Fibroblast of villous mesenchyme (primary cell): ENCODE measurements at places on chromosomes 16 and 17.

GRCh38 chr17:44086364-44087311 lies 16.1 kb downstream of the G6PC3 start:
- DNase-seq, result peak; percentile 86

GRCh38 chr17:67606471-67606870 lies 111.3 kb upstream of the NOL11 start:
- DNase-seq, result no peak

- no peak for DNase-seq
Observed at GRCh38 chr16:14017886-14018285, 53.2 kb upstream of the MRTFB start.

- DNase-seq, result no peak
Observed at GRCh38 chr17:40069751-40070708, 7.3 kb downstream of the THRA start.

DNA sequence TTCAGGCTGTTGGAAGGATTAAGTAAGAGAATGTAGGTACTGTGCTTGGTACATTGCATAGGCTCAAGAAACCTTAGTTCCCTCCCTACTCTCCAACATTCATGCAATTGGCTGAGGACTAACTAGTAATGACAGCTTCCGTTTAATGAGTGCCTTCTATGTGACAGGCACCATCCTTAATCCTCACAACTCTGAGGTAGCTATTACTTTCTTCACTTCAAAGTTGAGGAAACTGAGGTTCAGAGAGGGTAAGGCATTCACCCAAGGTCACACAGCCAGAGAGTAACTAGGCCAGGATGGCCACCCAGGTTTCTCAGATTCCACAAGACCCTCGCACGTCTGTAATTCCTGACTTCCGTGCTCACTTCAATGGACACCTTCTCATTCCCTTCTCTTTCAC lies 22.2 kb downstream of the UNC119 start:
- DNase-seq, result no peak

DNA sequence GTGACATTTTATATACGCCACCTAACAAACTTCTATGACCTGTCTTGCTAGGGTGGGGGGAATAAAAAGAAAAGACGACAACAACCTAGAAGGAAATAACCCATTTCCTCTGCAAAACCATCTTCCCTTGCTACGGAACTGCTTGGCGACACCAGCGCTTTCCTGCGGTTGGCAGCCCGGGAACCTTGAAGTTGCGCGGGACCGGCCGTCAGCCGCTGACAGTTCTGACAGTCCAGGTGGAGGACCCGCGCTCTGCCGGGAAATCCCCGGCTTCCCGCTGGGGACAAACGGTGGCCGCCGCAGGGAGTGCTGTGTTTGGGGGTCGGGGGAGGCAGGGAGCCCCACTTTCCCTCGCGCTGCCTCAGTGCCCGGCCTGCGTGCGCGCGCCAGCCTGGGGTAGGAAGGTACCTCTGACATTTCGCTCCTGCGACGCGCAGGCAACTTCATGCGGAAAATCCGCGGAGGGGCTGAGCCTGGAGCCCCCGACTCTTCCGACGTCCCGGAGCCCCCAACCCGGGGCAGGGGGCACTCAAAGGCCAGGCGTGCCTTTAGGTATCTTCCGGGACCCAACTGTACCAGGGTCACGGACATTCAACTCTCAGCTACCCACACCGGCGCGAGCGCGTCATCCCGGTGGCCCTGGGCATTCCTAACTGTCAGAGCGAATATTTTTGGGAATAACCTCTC lies 516 bp downstream of the SLC16A6 start:
- no peak for DNase-seq

DNA sequence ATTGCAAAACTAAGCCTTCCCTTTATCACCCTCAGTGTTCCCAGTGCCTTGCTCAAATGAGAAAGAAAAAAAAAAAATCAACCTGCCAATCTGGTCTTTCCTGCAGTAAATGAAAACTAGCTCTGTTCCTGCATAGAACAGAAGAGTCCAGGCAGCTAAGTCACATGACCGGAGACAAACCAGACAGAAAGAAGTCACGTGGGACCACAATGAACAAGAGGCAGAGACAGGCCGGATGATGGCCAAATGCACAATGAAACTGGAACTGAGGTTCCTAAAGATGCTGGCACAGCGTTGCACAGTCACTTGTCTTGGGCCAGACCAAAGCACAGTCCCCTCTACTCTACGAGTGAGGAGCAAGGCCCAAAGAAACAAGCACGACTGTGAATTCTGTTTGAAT lies 172.5 kb downstream of the GRIN2A start:
- no peak for DNase-seq

GRCh38 chr17:59761385-59762048 lies 54.1 kb downstream of the VMP1 start:
- peak; percentile 83 for DNase-seq

DNA sequence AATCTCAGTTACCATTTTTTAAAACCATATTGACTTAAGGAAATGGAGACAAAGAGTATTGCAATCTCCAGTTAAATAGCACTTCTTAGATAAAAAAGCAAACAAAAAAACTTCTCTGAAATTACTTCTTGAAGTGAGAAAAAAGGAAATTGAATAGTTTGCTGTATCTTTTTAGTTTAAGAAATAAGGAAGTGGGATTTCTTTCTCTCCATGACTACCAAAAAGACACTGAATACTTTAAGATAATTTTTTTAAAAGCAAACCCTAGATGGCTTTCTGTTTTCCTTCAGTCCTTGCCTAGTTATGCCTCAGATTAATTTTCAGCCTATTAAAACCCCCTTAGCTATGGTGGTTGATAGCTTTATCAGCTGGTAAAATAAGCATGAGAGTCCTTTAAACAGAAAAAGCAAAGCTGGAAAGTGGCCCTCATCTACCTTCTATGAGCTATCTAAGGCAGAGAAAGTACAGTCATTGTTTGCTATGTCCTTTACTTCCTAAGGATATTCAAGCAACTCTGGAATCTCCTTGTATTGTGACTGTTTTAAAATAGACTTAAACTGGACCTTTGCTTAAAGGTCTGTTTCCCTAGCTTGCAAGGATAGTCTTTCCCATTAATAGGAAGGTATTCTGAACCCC lies 28.6 kb downstream of the TPPP3 start:
- no peak for DNase-seq

GRCh38 chr17:79298799-79299198 lies 224.2 kb downstream of the ENGASE start:
- DNase-seq, result no peak

DNA sequence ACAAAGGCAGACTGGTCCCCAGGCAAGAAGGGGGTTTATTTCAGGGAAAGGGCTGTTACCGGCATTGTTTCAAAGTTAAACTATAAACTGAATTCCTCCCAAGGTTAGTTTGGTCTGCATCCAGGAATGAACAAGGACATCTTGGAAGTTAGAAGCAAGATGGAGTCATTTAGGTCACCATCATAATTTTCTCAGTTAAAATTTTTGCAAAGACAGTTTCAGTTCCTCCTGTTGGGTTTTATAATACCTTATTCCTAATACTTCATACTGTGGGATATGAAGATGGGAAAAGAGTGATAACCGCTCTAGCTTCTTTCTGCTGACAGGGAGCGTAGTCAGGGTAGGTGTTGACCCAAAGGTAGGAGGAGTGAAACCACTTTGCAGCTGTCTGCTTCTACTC lies 24.8 kb downstream of the PMM2 start:
- DNase-seq, result no peak

DNA sequence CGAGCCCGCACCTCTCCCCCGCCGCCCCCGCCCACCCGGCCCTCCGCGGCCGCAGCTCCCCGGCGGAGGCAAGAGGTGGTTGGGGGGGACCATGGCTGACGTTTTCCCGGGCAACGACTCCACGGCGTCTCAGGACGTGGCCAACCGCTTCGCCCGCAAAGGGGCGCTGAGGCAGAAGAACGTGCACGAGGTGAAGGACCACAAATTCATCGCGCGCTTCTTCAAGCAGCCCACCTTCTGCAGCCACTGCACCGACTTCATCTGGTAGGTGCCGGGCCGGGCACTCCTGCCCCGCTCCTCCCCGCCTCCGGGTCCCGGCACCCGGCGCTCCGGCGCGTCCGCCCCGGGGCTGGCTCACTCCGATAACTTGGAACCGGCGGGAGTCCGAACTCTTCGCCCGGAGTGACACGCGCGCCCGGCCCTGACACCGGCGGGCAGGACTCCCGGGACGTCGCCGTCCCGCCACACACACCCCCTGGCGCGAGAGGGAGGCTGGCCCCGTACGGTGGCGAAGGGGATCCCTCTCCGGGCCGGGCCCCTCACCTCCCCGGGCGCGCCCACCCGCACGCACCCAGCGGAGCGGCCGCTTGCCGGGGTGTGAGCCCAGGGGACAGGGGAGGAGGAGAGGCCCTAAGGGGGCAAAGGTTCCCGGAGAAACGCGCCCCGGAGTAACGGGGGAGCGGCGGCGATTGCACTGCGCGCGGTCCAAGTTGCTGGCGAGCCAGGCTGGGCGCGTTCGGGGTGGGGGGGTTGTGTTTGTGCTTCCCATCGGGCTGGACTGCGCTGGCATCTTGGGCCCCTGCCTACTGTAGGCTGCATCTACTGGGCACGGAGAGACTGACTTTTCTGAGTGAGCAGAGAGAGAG lies 581 bp downstream of the PRKCA start:
- DNase-seq, result peak; percentile 60

DNA sequence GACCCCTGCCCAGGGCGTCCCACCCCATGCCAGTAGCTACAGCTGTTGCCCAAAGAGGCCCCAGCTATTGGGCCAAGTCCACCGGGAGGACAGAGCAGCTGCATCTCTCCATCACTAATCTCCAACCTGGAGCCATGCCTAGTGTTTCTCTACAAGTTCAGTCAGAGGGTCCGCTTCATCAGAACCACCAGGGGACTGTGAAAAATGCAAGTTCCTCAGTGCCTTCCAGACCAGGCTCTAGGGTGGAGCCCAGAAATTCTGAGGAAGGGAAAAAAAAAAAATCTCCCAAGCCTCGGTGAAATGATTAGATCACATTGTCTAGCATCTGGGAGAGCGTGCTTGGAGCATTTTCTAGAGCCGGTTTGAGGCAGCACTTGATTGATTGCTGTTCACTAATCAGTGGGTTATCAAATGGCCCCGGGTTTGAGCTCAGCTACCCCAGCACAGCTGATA lies 22.4 kb upstream of the HERPUD1 start:
- peak; percentile 23 for DNase-seq

GRCh38 chr16:21236831-21237230 lies 3.3 kb downstream of the ANKS4B start:
- DNase-seq, result no peak

DNA sequence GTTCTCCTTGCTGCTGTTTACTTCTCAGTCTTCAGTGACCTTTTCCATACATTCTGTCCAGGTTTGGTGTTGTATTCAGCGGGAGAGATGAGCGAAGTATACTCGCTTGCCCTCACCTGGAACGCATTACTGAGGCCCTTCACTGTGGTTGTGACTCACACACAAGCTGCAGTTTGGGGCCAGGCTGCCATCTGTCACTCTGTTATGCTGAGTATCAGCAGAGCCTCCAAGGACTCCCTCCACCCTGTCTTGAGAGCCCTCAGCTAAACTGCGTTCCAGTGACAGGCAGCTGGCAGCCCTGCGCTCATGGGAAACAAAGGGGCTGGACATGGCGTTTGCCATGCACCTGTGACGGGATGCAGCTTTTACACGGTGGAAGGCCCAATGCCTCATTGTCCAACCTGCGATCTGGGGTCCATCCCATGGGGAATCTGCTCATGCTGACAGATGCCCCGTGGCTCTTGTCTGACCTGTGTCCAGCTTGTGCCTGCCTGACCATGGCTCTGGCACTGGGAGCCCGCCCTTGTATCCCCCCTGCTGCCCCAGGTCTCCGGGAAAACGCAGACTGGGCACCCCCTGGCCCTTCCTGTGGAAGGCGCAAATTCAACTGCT lies 6.5 kb upstream of the ZNF778 start:
- no peak for DNase-seq

DNA sequence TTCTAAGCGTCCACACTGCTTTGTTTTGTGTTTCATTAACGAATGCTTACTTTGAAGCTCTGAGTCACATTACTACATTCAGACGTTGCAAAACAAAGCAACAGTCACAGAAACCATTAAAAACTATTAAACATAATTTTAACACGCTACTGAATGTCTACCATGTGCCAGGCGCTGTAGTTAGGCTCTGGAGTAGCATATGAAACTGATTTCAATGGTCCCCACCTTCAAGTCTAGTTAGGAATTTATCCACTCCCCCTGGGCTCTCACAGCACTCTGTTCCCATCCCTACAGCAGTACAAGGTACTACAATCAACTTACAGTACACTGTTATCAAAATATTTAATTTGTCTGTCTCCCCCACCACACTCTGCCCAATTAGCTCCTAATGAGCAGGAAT lies 631 bp downstream of the UTP6 start:
- DNase-seq, result peak; percentile 51

- no peak for DNase-seq
Observed at GRCh38 chr16:12225255-12225654, 248.7 kb downstream of the SNX29 start.

DNA sequence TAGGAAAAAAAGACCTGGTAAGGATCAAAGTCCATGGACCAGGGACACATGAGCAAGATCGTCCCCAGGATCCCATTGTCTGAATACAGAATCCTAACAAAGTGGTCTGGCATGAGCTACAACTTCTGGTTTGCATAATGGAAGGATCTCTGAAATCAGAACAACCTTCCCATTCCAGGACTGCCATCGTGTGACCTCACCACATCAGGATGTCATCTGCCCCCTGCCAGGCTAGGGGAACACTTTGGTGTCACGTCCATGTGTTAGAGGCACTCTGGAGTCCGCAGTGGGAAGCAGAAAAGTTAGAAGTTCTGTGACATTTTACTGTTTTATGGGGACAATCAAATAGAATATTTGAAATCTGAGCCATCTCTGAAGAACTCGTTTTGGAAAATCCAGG lies 160.7 kb downstream of the RGS9 start:
- no peak for DNase-seq

DNA sequence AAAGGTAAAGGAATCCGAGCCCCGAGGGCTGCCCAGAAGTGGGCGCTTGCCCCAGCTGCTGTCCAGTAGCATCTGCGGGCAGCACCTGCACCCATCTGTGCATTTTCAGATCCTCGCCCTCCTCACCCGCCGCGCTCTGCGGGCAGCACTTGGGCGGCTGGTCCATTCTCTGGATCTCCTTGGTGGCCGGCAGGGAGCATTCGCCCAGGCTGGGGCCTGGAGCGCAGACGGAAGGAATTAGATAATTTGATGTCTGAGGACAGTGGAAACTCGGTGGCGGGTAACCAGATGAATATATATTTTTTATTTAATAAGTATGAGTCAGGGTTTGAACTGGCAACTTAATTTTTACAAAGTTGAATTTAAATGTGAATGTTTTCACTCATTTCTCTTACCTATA lies 88.5 kb downstream of the NPIPB11 start:
- DNase-seq, result no peak

DNA sequence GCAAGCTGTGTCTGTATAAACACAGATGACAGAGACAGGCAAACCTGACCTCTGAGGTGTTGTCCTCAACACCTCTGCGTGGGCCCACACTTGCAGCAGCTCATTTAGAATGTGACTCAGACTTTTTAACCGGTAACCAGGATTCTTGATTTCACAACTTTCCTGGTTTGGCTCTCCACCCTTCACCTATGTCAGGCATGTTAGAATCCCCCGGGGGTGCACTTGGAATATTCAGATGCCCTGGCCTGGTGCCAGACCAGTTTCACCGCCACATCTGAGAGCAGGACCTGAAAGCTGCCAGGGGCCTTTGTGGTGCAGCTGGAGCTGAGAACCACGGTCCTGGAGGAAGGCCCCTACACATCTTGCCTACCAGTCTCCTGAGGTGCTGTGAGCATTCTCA lies 4.8 kb downstream of the DHODH start:
- DNase-seq, result peak; percentile 41
